ENCODE measurements at places on chromosomes 3 and 15.

GRCh38 chr3:124926426-124927101 lies 8.0 kb downstream of the MUC13 start:
- DNase-seq: no peak

GRCh38 chr3:147119989-147120388 lies 286.4 kb downstream of the ZIC4 start:
- no peak for DNase-seq

DNA sequence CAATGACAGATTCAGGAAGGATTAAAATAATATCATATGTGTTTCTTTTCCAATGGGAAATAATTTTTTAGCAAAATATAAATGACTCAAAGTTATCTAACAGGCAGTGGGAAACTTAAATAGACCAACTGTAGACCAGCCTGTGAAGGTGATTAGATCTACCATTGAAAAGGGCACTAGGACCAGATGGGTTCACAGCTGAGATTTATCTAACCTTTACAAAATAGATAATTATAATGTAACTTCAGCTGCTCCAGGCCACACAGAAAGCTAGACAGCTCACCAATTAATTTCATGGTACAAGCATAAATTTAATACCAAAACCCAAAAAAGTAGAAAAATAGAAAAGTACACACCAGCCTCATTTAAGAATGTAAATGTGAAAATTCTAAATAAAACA lies 240.4 kb upstream of the MRPL3 start:
- DNase-seq: no peak

DNA sequence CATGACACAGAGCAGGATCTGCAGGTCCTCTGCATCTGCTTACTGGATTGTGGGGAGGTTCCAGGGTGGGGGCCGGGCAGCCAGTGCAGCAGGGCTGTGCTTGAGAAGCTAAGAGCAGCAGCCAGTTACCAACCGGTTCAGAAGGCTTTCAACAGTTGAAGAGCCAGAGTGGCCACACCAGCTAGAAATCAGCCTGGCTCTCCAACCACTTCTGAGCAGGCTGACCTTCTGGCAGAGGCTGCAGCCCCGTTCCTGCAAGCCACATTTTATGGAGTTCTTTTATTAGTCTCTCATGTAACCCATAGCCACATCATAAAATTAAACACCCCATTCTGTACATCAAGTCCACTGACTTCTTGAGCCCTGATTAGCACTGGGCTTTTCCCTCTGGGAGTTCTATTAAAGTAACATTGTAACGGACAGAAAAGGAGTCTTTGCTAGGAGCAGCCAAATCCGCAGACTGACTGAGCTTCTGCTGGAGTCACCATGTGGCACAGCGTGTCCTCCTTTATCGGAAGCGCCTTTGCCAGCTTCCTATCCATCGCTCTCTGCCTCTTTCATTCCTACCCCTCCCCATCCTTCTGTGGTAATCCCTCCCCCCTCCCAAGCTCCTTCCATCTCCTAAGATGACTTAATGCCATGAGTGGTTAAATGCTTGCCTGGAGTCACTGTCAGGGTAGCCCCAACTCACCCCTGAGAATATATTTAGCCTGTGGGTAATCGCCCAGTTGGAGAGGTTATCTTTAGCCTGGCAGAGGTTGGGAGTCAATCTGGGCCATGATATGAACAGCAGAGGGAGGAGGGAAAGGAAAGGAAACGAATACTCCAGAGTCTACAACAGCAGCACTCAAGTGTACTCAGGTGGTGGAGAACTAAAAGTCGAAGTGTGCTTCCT lies 138.5 kb upstream of the HES1 start:
- no peak for DNase-seq

GRCh38 chr3:181703601-181704420 lies 7.9 kb upstream of the SOX2 start:
- no peak for DNase-seq

- no peak for DNase-seq
Observed at GRCh38 chr3:4323246-4324027, 20.3 kb downstream of the SETMAR start.

DNA sequence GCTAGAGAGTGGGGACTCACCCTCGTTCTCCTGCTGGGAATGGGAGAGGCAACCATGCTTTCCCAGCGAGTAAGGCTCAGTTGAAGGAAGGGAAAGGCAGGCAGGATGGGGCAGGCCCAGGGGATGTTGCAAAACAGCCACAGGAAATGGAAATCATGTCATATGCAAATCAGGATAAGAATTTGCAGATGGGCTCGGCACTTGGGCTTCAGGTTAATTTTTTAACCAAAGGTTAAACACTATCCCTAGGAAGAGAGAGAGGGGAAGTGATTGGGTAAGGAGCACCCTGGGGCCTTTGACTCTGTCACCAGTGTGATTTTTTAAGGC lies 14.6 kb upstream of the PLA2G4E start:
- no peak for DNase-seq

DNA sequence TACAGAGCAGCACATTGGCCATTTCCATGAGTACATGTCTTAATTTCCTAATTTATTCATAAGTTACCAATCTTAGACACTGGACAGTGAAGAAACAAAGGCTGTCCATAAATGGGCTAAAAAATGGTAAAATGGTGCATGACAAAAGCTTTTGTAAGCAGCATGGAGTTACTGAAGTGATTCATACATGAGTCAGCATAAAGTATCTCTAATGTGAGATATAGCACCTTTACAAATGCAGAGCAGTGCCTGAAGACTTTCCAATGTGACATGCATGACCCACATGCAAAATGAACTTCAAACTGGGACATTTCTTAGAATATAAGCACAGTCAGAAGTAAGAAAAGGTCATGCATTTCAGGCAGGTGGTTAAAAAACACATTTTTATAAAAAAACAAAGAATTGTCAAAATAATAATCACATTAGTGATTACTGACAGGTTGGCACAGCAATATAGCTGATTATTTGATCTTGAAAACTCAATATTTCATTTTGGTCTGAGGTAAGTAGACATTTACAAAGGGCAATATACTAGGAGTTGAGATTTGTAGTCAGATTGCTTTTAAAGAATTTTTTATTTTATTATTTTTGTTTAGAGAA lies 299.3 kb downstream of the PLCL2 start:
- DNase-seq: no peak

GRCh38 chr3:39121621-39122020 lies 14.1 kb downstream of the TTC21A start:
- no peak for DNase-seq

- DNase-seq: peak; percentile 66
Observed at GRCh38 chr15:74053941-74054529, 28.3 kb downstream of the GOLGA6A start.

- DNase-seq: no peak
Observed at GRCh38 chr3:5151586-5151985, 29.5 kb downstream of the ARL8B start.

GRCh38 chr3:122966045-122966444 lies 61.5 kb downstream of the SEMA5B start:
- no peak for DNase-seq

DNA sequence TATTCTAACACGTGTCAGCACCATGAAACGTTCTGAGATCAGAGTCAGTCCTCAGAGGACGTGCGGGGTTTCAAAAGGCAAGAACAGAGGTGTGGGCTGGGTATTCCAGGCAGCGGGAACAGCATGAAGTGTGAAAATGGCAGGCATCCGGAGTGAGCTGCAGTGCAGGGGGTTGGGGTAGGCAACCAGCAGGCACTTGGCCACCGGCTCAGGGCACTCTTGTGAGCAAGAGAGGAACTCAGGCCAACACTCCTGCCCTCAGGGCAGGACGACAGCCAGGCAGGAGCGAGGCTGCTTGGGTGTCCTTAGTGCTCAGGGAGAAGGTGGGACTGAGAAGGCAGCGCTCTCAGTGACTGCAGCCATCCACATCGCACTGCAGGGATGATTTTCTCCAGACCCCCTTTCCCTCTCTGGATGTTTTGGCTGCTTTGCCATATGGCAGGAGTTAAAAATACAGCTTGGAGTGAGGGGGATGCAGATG lies 151.1 kb downstream of the NUP210 start:
- DNase-seq: no peak

- no peak for DNase-seq
Observed at GRCh38 chr3:115852278-115852677, 229.0 kb downstream of the GAP43 start.

DNA sequence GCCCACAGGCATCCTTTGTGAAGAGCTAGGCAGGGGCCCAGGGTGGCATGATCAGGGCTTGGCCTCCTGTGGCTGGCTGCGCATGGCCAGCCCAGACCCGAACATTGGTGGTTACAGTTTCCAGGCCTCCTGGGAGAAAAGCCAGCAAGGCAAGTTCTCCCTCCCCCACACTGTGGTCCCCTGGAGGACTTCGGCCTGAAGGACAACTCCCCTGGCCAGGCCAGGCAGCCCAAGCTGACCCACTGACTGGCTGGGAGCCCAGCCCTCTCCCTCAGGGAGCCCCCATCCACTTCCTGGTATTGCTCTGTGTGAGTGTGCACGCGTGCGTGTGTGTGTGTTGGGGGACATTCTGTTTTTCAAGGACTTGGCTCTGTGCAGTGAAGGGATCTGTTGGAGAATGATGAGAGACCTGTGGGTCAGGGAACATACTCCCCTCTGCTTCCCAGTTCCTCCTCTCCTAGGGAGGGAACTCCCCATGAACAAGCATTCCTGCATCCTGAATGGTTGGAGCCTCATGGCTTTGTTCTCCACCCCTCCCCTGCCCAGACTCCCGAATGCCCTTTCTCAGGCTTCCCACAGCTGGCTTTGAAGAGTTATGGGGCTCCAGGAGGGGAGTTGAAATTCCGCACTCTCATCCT lies 29.5 kb downstream of the CORO2B start:
- DNase-seq: no peak

DNA sequence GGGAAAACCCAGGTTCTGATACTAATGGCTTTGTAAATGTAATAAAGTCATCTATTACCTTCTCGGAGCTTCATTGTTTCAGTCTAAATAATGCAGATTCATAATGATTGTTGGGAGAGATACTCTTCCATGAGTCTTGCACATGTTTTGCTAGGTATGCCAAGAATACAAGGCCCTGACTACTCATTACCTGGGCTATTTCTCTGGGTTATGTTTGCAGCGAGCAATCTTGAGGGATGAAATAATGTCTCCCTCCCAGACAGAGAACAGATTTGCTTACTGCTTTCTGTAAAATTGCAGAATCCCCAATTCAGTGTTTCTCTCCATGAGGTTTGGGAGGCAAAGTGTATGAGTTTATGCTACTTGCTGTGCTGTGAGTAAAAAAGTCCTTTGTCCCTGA lies 6.2 kb upstream of the CLASP2 start:
- no peak for DNase-seq

DNA sequence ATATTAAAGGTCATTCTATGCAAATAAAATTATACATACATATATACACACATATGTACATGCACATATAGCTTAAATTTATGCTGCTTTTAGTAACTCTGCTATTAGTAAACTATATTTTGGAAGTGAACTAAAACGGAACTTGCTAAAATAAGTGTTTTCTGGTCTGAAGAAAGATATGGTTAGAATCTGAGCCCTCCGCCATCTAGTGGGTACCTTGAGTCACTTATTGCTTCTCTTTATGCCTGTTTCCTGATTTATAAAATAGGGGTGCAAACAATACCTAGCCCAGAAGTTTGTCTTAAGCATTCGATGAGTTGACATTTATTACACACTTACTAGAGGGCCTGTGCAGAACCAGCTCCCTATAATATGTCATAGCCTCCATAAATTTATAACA lies 255.7 kb downstream of the CNTN6 start:
- DNase-seq: no peak

GRCh38 chr3:16398648-16399047 lies 114.9 kb downstream of the RFTN1 start:
- no peak for DNase-seq

- no peak for DNase-seq
Observed at GRCh38 chr3:88059380-88060170, 520 bp downstream of the ZNF654 start.

DNA sequence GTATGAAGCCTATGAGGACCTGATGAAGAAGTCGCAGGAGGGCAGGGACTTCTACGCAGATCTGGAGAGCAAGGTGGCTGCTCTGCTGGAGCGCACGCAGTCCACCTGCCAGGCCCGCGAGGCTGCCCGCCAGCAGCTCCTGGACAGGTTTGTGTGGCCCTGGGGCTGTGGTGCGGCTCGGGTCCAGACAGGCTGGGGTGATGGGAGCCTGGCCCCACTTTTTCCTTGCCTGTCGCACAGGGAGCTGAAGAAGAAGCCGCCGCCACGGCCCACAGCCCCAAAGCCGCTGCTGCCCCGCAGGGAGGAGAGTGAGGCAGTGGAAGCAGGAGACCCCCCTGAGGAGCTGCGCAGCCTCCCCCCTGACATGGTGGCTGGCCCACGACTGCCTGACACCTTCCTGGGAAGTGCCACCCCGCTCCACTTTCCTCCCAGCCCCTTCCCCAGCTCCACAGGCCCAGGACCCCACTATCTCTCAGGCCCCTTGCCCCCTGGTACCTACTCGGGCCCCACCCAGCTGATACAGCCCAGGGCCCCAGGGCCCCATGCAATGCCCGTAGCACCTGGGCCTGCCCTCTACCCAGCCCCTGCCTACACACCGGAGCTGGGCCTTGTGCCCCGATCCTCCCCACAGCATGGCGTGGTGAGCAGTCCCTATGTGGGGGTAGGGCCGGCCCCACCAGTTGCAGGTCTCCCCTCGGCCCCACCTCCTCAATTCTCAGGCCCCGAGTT lies 29.0 kb downstream of the PTPN23 start:
- no peak for DNase-seq

DNA sequence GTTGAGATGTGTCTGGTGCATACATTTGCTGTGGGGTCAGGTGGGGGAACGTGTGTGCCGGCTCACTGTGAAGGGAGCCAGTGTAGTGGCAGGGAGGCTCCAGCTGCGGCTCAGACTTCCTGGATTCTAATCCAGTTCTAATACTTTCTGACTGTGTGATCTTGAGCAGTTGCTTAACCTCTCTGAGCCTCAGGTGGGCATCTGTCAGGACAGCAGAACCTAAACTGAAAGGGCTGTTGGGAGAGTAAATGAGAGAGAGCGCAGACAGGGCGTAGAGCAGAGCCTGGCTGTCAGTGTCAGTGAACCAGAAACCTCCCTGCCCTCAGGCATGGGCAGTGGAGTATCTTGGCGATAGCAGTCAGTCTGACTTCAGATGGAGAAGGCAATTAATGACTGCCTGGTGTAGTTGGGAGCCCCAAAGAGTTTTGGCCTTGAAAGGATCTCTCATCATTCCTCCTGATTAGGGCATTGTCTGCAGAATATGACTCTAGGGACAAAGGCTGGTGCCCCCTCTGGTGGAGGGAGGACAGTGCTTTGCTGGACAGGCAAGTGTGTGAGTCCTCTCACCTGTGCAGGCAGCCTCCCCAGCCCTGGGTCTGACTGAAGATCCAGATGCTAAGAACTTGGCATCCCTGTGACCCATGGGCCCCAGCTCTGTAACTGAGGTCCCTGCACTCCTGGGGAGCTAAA lies 9.6 kb downstream of the KBTBD13 start:
- no peak for DNase-seq
